T follicular helper cell (primary cell): ENCODE measurements at places on chromosomes 3 and 15.
A peak's percentile ranks its signal among the peaks of the same experiment; 100 is the strongest.

DNA sequence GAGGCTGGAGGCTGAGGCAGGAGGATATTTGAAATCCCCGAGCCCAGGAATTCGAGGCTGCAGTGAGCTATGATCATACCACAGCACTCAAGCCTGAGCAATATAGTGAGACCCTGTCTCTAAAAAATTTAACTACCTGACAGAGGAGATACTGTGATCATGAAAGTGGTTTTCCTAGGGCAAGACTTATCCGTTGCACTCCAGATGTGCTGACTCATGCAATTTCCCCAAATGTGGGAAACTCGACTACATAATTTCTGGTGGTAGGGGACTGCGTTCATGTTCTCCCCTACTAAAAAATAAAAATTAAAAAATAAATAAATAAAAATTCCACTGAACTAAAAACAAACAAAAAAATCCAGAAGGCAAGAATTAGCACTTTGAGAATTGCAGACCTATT lies 271.7 kb downstream of the SHQ1 start:
- DNase-seq, result no peak

DNA sequence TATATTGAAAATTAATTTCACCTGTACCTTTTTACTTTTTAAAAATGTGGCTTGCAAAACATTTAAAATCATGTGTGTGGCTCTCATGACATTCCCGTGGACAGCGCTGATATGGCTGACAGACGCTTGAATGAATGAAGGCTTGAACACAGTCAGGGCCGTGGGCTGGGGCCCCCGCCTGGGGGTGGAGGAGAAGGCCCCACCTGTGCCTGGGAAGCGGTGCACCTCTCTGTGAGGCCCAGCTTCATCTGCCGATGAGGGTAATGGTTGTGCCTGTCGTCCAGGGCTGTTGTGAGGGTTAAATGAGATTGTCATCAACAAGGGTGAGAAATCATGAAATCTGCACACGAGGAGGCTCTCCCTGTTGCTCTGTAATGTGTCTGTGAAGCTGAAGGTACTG lies 85.9 kb upstream of the PRR23E start:
- DNase-seq, result no peak

DNA sequence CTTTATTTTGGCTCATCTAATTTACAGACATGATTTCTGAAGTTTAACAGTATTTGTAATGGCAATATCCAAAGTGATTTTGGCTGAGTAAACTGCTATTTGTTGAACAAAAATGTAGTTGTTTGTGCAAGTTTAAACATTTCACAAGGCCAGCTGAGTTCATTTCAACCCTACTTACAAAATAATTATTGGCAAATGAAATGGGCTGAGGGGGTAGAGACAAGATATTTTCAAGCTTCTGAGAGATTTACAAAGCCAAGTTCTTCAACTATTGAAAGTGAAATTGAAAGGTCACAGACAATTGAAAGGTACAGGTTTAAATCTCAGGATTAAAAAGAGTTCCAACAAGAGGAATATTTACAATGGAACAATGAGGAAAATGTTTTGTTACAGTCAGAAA lies 77.1 kb downstream of the DUT start:
- DNase-seq, result no peak

- no peak for DNase-seq
Measured at GRCh38 chr3:115415246-115415996, 207.9 kb upstream of the GAP43 start.

DNA sequence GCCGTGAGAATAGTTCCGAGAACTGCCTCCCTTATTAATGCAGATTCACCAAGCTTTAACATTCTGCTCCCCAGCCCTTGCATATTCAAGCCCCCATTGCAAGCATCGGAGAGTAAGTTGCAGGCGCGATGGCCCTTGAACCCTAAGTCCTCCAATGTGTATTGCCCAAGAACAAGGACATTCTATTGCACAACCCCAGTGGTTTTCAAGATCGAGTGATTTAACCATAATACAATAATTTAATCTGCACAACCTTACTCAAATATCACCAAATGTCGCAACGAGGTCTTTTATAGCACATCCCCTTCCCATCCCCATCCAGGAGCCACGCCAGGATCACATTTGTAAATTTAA lies 21.7 kb upstream of the PLXND1 start:
- DNase-seq, result no peak

GRCh38 chr3:71011565-71012287 lies 571.8 kb downstream of the FOXP1 start:
- DNase-seq, result no peak

GRCh38 chr3:98726084-98726483 lies 37.1 kb upstream of the ST3GAL6 start:
- DNase-seq, result no peak

DNA sequence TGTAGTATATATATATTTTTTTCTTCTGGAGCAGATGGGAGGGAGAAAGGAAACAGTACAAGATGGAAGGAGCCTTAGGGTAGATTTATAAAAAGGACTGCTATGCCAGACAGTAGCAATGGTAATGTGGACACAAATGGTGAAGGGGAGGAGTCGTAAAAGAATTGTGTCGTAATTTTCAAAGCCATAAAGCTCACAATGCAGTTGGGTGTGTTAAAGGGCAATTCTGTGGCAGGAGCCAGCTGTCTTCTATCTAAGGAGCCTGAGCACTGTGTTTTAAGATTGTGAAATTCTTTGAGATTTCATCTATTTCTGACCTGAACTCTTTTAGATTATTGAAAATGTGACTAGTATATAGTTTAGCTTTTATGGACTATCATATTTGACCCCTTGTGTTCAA lies 58.9 kb downstream of the CNOT10 start:
- no peak for DNase-seq

GRCh38 chr3:152076148-152076547 lies 192.6 kb upstream of the MBNL1 start:
- DNase-seq, result no peak

DNA sequence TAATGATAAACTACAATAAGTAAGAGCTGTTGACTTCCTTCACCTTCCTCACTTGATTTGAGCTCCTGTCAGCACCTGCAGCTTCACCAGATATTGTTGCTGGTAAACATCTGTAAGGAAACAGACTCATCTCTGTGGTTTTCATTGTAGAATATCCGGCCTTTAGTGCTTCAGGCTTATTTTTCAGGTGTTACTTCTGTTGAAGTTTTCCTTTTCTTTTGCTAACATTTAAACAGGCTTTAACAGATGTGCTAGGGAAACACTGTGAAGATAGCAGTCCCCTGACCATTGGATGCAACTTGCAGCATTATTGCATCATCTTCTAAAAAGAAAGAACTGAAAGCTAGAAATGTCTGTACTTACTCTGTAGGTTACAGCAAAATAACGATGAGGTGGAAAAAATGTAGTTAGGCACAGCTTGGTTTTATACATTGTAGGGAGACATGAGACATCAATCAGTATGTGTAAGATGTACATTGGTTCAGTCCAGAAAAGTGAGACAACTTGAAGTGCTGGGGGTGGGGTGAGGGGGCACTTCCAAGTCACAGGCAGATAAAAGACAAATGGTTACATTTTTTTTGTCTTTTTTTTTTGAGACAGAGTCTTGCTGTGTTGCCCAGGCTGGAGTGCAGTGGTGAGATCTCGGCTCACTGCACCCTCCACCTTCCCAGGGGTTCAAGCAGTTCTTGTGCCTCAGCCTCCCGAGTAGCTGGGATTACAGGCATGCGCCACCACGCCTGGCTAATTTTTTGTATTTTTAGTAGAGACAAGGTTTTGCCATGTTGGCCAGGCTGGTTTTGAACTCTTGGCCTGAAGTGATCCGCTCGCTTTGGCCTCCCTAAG lies 10.2 kb downstream of the EDEM1 start:
- DNase-seq, result peak; percentile 40

DNA sequence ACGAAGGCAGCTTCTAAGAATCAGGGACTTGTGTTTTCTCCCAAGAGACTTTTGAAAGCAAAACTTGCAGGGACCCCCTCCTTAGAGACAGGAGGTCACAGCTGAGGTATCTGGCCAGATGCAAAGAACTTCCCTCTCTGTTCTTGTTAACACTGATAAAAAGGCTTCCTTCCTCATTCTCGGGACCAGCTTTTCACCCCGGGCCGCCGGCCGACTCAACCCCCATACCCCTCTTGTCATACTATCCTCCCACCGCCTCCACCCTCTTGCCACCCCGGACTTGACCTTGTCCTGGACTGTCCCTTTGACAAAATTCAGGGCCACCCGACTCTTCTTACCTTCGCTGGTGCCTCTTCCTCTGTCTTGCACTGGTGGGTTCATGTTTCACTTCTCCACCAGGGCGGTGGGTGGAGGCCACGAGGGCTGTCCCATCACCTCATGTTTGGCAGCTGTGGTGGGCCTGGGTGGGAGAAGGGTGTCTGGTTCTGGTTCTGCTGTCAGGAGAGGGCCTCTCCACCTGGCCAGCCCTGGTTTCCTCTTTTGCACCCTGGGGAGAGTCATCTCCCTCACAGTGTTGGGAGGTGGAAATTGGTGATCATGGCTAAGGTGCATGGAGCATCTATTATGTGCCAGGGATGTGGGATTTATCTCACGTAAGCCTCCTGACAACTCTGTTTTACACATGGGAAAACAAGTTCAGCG lies 32.5 kb downstream of the BHLHE40 start:
- DNase-seq, result no peak

GRCh38 chr3:96266395-96267190 lies 547.8 kb upstream of the EPHA6 start:
- no peak for DNase-seq

GRCh38 chr15:48244921-48245320 lies 38.8 kb downstream of the SLC12A1 start:
- DNase-seq, result no peak

- DNase-seq, result no peak
Measured at GRCh38 chr3:47047673-47048072, 68.2 kb downstream of the NBEAL2 start.

- DNase-seq, result no peak
Measured at GRCh38 chr3:119673875-119674274, 3.3 kb downstream of the COX17 start.

- DNase-seq, result no peak
Measured at GRCh38 chr3:4398120-4398940, 68.7 kb downstream of the SUMF1 start.

GRCh38 chr15:28181366-28181765 lies 82.3 kb upstream of the OCA2 start:
- no peak for DNase-seq

DNA sequence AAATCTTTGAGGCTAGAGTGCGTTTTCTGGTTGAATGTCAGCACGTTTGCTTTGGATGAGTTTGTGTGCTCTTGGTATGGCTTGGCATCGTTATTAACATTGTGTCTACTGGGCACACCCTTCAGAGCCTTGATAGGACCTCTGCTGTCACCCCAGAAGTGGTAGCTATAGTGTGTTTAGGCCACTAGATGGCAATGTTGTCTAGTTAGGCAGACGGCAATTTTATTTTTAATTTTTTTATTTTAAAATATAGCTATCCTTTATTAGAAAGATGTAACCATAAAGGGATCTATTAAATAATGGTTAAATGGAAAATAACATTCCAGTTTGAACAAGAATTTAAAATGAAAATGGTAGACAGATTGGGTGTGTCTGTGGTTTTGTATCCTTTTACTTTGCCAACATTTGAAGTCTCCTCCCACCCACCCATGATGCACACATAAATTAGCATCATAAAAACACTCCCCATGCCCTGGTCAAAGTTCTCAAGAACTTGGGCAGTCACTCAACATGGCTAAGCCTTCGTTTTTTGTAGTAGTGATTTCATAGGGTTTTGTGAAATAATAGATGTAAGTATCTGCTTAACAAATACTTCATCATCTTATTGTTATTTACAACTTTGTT lies 200.7 kb downstream of the KCNH8 start:
- no peak for DNase-seq

DNA sequence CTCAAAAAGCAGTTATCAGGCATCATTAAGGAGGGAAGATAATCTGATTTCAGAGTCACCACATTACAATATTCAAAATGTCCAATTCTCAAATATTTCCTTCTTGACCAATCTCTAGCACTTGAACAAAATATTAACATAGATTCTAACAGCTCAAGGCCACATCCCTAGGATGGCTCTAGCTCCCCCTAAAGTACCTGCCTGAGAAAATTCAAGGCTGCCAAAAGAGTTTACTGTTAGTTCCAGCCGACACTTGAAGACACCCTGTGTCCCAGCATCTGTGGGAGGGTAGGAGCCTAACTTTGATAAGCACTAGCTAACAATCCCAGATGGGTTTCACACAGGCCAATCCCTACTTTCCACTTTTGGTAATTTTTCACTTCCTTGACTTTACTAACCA lies 10.4 kb downstream of the NSMCE3 start:
- DNase-seq, result no peak

DNA sequence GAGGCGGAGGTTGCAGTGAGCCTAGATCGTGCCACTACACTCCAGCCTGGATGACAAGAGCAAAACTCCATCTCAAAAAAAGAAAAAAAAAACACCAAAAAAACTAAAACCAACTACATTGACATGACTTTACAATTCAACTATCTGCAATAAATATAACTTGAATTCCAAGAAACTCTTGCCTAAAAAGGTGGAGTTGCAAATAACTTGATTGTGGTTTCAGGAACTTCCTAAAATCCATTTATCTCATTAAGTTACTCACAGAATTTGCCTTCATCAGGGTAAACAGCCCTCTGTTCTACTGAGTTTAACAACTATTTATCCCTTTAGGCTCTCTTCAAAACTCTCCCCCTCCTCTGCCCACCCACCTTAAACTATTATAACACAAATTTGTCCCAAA lies 2.7 kb upstream of the MAPK6 start:
- DNase-seq, result no peak

- DNase-seq, result no peak
Measured at GRCh38 chr15:22806664-22807063, 20.2 kb downstream of the NIPA1 start.

GRCh38 chr3:191499307-191500080 lies 38.5 kb downstream of the PYDC2 start:
- DNase-seq, result no peak

GRCh38 chr3:152610622-152611021 lies 224.3 kb upstream of the P2RY1 start:
- DNase-seq, result no peak

DNA sequence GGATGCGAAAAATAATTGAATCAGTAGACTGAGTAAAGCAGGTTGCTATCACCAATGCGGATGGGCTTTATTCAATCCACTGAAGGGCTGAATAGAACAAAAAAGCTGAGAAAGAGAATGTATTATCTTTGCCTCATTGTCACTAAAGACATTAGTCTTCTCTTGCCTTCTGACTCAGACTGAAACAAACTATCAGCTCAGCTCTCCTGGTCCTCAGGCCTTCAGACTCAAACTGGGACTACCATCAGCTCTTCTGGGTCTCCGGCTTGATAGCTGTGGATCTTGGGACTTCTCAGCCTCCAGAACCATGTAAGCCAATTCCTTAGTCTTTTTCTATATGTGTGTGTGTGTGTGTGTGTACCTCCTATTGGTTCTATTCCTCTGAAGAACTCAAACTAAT lies 12.6 kb downstream of the IFT57 start:
- no peak for DNase-seq

GRCh38 chr3:186589121-186589520 lies 18.6 kb downstream of the DNAJB11 start:
- DNase-seq, result no peak

DNA sequence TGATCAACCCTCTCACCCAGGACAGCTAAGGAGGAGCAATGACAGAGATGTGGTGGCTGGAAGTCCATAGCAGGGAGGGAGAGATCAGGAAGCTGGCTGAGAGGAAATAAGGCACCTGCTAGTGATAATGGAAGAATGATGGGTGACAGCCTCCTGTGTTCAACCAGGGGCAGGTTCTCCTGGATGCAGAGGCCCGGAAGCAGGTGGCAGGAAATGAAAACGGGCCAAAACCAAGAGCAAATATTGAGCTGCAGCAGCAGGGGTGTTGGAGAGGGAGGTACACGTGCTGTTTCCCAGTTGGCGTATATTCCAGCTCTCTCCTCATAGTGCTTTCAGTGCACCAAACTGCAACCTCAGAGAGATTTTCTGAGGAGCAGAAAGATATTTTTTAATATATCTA lies 213.4 kb upstream of the TBL1XR1 start:
- DNase-seq, result no peak

GRCh38 chr3:52848617-52849016 lies 13.8 kb upstream of the MUSTN1 start:
- DNase-seq, result no peak
